ENCODE measurements at places on chromosomes 4 and X.
A peak's percentile ranks its signal among the peaks of the same experiment; 100 is the strongest.

- DNase-seq: no peak
These were observed 8.5 kb upstream of the GPR50 start for GRCh38 chrX:151167791-151168345.

- DNase-seq: no peak
These were observed 58.5 kb upstream of the CLCN4 start for GRCh38 chrX:10098270-10098713.

GRCh38 chrX:64229154-64229553, 1.3 kb downstream of the ASB12 start:
- no peak for DNase-seq

DNA sequence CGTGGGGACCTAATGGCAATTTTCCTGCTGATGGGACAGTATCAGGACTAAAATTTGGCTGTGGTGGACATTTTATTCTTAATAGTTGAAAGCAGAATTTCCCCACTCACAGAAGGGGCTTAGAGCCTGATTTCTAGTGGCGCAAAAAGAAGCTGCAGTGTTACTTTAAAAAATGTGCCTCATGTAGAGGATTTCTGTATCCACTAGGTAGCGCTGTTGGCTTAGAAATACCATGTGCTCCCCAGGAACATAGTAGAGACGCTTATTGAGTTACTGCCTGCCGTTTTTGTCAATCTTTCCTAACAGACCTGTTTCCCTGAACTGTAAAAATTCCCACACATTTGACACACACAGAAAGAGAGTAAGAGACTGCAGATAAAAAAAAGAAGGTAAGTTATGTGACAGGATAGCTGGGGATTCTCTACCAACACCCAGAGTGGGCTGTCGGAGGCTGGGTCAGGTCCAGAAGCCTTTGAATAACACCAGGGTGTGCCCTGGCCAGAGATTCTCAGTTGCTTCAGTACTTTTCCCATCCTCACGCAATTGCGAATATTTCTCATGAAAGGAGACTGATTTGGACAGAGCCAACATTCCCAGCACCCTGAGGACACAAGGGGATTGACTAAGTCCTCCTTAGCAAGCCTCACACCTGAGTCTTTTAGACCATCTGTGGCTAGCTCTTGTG, 88.4 kb downstream of the ZXDA start:
- DNase-seq: no peak

DNA sequence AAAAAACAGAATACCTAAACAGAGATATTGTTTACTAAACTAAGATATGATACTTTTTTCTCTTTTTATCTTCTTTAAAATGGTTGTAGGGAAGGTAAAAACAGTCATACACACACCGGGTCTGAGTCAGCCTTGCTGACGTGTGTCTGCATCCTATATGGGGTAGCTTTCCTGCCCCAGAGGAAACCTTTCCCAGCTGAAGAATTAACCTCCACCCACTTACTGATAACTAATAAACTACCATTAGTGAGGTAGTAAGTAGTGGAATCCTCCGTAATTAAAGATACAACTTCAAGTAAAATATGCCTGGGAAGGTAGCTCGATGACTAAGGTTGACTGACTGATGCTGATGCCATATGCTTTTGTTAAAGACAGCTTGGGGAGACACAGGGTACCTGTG, 312.2 kb downstream of the DCTD start:
- peak; percentile 46 for DNase-seq

GRCh38 chrX:120517936-120518335, 42.8 kb downstream of the CUL4B start:
- peak; percentile 76 for DNase-seq

GRCh38 chr4:63786171-63786570, 623.1 kb downstream of the TECRL start:
- no peak for DNase-seq

GRCh38 chr4:89316931-89317366, 9.3 kb upstream of the GPRIN3 start:
- peak; percentile 31 for DNase-seq
